ENCODE measurements at places on chromosomes 3 and 15.
A peak's percentile ranks its signal among the peaks of the same experiment; 100 is the strongest.

GRCh38 chr3:194083637-194084224 lies 52.2 kb upstream of the HES1 start:
- DNase-seq, result no peak

GRCh38 chr3:40829876-40830275 lies 305.1 kb downstream of the ZNF621 start:
- no peak for DNase-seq

GRCh38 chr3:169227911-169228310 lies 435.6 kb downstream of the MECOM start:
- DNase-seq, result no peak

DNA sequence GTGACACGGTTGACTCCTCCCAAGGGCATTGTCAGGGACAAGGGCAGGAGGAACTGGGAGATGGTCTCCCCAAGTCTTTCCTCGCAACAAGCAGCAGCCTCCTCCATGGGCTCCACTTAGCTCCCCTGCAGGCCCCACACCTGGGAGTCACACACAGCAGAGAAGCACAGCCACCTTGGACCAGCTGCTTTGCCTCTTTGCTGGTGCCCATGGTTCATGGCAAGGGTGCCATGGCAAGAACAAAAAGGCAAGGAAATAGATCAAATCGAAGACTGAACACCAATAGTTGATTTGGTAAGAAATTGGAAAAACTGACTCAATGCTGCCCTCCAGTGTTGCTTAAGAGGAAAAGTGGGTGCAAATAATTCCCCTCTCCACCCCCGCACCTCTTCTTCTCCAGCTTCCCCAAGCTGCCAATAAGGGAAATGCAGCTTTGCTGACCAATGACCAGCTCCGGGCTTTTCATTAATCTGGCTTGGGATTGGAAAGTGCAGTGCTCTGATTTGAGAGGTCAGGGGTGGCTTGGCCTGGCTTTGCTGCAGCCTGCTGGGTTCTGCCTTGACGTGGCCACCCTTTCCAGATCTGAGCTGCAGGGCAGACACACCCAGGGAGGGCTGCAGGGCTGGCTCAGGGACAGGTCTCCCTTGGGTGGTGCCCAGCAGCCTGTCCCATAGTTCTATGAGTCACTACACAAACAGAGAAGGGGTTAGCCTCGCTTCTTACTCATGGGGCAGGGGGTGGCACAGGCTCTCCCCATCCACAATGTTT lies 162.0 kb downstream of the KLF13 start:
- DNase-seq, result peak; percentile 46

- no peak for DNase-seq
These were observed 63.3 kb upstream of the STT3B start for GRCh38 chr3:31469385-31469784.

- peak; percentile 38 for DNase-seq
These were observed 284.4 kb downstream of the FOXP1 start for GRCh38 chr3:71299160-71299559.

DNA sequence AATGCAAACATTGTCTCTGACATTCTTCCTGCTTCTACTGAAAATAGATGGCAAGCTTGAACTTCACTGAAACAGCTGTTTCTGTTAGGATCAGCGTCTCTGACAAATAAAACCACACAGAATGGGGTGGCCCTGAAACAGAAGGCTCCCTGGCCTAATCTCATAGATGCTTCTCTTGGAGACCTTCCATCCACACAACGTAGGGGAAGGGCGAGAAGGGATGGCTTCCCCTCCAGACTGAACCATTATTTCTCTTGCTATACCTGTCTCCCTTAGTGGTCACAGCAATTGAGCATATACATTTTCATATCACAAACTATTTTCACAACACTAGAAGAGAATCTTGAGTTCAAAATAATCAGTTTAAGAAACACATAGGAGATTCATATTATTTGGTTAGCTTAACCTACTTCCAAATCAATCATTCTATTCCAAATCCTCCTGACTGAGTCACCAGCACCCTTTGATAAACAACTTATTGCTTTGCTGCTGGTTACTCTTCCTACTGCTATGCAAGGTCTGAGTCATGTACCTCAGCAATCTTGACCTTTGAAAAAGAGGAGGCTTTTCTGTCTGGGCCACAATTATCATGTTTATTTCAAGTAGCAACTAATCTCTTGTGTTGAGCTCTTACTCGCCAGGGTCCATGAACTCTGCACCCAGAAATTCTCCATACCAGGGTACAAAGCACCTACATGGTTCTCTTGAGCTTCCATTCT lies 45.5 kb downstream of the CBLB start:
- DNase-seq, result peak; percentile 47

GRCh38 chr15:37933666-37934065 lies 774 bp upstream of the TMCO5A start:
- DNase-seq, result no peak

Data from stimulated activated CD4-positive, alpha-beta T cell treated with anti-CD3 and anti-CD28 coated beads, Interleukin-4, amount 100 ng/mL, for 24 hours (primary cell).